Activated T-cell treated with anti-CD3 and anti-CD28 coated beads, Interleukin-2, amount 50 U/mL, for 72 hours (primary cell): ENCODE measurements at places on chromosomes 12 and 14. TPM values are rescaled to one million over a fixed set of nuclear protein-coding genes. Genes with fewer than 3 reads are reported as not detected.
A peak's percentile ranks its signal among the peaks of the same experiment; 100 is the strongest.

GPRC5D gene
- total RNA-seq: not detected

DNA sequence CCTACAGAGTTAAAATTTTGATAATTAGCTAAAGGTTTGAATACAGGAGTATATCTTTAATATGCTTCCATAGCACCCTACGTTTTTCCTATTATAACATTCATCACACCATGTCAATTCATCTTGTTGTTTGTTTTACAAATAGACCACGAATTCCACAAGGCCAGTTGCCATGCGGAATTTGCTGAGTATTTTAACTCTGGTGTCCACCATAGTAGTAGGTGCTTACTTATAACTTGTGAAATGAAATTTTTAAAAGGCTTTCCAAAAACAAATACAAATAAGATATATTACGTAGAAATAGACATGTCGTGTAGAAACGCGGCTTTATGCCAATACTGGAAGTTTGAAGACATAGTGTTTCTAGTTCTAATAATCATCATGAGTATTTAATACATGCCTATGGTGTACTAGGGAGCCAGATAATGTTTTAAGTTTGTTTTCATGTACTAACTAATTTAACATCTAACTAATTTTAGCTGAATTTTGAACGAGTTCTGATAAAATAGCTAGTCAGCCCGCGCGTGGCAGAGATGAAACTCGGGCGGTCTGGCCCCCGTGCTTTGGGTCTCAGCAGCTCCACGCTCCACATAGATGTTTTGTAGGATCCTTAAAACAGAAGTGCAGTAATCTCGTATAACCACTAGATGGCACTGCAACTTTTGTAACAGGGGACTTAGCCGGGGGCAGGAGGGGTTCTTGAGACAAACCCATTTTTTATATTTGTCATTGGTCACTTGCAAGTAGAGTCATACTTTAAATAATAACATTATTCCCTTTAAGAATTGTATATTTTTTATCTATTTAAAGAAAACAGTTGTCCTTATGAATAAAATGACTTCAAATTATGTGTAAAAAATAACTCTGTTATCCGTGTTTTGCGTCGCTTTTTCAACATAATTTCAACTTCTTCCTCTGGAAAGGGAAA is 10.2 kb downstream of the CD69 start:
- DNase-seq: peak; percentile 53

DNA sequence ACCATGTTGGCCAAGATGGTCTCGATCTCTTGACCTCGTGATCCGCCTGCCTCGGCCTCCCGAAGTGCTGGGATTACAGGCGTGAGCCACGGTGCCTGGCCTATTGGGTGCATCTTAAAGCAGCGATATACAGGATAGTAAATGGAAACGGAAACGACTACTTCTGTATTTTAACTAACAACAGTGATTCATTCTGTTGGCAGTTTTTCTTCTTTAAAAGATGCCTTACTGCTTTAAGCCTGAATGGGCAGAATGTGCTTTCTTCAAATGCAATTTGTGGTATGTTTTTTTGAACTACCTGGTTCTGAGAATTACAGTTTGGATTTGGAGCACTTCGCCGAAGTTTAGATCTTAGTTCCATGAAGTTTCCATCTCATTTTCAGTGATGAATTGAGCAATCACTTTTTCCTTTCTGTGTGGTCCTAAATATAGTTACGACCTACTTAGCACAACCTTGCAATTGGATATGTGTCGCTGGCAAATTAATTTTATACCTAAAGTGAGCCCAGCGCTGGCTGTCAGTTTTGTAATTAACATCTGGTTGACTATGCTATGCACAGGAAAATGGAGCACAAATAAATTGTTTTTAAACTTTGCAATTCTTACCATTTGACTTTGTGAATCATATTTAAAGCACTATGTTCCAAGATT is 53.6 kb upstream of the EIF5 start:
- no peak for DNase-seq

ADAM21 gene
- total RNA-seq: 0.14 TPM

DNA sequence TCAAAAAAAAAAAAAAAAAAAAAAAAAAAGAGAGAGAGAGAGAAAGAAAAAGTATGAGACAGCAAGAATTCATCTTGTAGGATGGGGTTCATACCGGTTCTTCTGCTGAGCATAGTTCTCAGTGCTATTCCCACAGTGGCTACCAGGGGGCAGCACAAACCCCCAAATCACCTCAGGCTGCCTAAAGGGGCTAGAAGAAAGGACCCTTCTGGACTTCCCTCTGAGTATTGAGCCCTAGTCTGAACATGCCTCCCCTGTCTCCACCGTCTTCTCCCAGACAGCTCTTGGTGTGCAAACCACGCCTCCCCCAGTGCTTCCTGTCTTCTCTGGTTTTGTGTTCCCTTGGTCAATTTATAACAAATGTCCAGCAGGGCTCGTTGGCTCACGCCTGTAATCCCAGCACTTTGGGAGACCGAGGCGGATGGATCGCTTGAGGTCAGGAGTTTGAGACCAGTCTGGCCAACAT is 31.3 kb upstream of the SMUG1 start:
- peak; percentile 69 for DNase-seq

TSHR gene
- total RNA-seq: not detected

DNA sequence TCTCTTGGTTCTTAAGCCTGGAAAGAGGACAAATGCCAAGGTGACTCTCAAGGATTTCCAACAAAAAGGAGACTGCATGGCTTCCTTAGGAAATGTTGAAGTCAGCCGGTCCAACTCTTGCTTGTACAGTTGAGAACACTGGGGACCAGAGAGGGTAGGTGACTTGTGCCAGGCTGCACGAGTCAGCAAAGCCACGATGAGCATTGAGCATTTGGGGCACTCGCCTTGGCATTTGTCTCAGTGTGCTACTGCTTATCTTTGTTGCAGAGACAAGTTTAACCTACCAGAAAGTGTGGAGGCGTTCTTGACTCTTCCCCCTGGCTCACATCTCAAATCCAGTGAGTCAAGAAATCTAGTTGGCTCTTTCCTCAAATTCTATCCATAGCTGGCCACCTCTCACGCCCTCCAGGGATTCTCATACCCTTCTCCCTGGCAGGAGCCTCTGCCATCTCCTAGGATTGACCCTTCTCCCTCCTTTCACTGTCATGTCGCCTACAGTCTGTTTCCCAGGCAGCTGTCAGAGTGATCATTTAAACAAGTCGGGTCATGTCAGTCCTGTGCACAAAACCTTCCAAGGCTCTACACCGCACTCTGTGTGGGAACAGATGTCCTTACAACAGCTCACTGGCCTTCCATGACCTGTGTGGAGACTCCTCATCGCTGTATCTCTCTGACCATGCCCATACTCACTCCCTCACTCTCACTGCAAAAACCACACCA is 17.2 kb upstream of the KRT83 start:
- no peak for DNase-seq
